ENCODE measurements at places on chromosomes 2 and 18.

GRCh38 chr2:137964066-137964858 lies at the start of gene HNMT:
HNMT (plus strand) TSS chr2:137964473; CDS start chr2:137964492, 19 bp downstream.
- no peak for DNase-seq

DNA sequence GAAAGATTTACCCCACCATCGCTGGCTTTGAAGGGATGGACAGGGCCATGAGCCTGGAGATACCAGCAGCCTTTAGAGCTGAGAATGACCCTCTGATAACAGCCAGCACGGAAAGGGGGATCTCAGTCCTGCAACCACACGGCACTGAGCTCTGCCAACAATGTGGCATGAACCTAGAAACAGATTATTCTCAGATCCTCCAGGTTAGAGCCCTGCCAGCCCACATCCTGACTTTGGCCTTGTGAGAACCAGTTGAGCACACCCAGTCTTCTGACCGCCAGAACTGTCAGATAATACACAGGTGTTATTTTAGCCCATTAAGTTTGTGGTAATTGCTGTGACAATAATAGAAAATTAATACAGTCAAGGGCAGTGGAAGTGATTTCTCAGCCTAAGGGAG lies 9.4 kb upstream of the GNLY start:
- no peak for DNase-seq

DNA sequence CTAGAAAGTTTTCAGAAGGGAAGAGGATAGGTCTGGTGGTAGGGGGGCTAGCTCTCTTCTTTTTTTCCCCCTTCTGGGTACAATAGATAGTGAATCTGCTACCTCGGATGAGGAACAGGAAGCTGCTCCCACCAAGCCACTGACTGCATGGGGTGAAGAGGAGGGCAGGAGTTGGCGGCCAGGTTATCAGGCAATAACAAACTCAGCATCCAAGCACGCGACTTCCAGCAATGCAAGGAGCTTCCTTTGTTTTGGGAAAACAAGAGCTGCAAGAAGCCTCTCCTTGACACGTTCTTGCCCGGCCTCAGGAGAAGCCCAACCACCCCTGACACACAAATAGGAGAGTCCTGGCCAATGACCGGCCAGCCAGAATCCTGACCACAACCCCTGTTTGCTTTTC lies 32.2 kb downstream of the NHEJ1 start:
- DNase-seq: no peak

- DNase-seq: no peak
These were observed 91.8 kb upstream of the SERTAD2 start for GRCh38 chr2:64745562-64745961.

DNA sequence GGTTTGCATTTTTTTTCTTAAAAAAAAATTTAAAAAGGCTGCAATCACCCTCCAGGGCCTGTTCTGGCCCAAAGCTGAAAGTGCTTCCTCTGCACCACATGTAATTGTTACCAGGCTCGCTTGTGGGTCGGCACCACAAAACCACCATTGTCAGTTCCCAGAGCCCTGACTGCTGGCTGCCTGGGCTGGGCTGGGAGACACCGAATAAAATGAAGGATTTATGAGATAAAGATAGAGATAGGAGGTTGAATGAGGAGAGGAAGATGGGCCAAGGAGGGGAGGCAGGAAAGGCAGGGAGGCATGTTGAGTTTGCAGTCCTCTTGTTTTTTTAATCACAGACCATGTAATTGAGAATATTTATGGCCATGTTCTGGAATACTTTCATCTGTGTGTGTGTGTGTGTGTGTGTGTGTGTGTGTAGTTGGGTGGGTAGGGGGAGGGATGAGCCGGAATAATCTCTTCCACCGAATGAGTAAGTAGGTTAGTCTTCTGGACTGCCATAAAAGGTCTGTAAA lies 14.7 kb downstream of the NRP2 start:
- DNase-seq: no peak

DNA sequence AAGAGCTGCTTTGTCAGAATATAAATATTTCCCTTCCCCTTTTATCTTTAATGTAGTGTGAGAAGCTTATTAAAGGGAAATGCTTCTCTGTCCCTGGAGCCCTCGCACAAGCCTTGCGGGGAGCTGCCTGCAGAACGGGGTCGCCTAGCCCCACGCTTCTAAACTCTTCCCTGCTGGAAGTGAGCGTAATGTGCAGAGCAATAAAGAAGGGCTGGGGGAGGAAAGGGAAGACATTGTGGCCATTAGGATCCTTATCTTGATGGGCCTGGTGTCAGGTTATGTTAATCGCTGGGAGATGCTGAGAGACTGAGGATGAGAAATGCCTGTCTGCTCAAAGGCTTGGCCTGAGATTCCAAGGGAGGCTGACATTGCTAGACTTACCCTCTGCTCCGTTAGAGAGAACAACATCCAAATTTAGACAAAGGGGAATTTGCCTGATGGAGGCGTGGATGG lies 18.9 kb upstream of the FZD7 start:
- no peak for DNase-seq

DNA sequence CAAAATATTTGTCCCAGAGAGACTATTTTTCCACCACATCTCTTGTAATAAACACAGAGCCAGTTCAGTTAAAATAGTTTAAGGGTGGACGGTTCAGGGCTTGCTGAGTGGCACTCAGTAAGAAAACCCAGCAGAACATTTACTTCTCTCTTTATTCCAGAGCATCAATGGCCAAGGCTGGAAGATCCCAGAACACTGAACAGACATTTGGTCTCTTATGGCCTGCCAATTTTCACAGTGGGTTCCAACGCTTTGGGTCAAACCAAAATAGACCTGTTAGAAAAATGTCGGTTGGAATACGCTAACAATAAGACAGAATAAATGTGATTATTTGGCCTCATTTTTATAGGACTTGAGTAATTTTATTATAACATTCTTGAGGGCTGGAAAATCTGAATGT lies 580.3 kb upstream of the TMEFF2 start:
- no peak for DNase-seq

GRCh38 chr18:49898421-49898820 lies 85.1 kb upstream of the ACAA2 start:
- peak; percentile 51 for DNase-seq

DNA sequence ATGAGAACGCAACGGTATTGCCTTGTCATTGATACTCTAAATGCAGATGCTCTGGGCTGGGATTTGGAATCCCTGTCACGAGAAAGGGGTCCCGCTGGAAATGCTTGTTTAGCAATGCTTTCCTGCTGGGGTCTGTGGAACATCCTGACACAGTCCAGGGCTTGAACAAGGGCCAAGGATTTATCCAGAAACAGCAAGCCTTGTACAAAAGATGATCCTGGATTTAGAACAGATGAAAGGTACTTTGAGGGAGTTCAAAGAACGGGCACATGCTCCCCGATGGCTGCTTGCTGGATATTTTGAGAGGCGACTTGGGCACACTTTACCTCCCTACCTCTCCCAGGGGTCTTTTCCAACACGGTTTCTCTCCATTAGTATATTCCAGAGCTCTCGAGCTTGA lies 108.1 kb upstream of the CELF4 start:
- no peak for DNase-seq

- DNase-seq: no peak
These were observed 61.8 kb downstream of the ACAA2 start for GRCh38 chr18:49751427-49752094.

- DNase-seq: no peak
These were observed 2.3 kb downstream of the SF3B6 start for GRCh38 chr2:24073816-24074215.

GRCh38 chr2:233928594-233929351 lies 11.6 kb downstream of the TRPM8 start:
- no peak for DNase-seq

GRCh38 chr2:40646642-40647041 lies 194.8 kb upstream of the SLC8A1 start:
- DNase-seq: no peak

GRCh38 chr2:64932371-64933216 lies 56.6 kb upstream of the SLC1A4 start:
- no peak for DNase-seq

DNA sequence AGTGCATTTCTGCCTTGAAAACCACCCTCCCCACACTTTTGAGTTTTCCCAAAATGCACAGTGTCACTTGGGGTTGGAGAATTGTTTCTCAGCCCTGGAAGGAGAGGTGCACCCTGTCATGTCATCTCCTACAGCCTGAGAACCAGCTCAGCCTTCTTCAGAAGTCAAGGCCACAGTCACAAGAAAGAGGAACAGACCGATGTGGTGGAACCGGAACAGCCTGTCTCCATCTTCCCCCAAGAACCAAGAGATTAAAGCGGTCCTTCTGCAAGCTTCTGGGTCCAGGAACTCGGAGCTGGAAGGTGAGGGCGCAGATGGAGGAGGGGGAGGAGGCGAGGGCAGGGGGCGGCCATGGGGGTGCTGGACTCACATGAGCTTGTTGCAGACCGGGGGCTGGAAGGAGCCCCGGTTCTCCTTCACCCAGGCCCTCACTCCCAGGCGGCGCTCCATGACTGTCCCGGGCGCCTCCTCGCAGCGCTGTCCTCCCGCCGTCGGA lies 248 bp downstream of the HAAO start:
- no peak for DNase-seq

DNA sequence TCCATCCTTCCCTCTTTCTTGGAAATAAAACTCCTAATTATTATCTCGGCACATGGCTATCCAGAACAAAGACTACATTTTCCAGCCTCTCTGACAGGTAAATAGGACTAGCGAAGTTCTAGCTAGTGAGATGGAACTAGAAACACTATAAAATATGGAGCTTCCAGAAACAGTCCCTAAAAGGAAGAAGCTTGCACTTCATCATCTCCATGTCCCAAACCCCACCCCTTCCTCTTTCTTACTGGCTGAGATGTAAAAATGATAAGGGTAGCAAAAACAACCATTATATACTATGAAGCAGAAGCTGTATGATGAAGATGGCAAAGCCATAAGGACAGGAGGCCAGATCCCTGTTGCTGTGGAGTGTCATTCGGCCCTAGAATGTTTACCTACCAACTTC lies 11.7 kb upstream of the ACTR2 start:
- no peak for DNase-seq

- DNase-seq: no peak
These were observed 58.9 kb downstream of the FAM168B start for GRCh38 chr2:131034122-131035051.

GRCh38 chr18:3869848-3870247 lies 419.9 kb downstream of the TGIF1 start:
- DNase-seq: no peak

DNA sequence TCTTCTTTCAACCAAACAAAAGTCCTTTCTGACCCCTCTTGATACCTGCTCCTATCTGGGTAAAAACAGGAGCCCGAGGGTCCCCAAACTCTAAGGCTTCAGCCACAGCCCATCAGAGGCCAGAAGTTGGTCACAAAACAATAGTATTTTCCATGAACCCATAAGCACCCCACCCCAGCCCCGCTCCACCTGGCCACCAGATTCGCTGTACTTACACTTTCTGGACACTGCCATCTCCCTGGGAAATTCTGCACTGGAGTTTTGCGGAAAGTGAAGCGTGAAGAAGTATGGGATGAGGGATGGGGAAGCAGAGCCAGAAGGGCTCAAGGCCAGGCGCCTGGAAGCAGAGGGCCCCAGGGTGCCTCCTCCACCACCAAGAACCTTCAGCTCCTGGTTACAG lies 5.2 kb upstream of the RUFY4 start:
- DNase-seq: no peak

DNA sequence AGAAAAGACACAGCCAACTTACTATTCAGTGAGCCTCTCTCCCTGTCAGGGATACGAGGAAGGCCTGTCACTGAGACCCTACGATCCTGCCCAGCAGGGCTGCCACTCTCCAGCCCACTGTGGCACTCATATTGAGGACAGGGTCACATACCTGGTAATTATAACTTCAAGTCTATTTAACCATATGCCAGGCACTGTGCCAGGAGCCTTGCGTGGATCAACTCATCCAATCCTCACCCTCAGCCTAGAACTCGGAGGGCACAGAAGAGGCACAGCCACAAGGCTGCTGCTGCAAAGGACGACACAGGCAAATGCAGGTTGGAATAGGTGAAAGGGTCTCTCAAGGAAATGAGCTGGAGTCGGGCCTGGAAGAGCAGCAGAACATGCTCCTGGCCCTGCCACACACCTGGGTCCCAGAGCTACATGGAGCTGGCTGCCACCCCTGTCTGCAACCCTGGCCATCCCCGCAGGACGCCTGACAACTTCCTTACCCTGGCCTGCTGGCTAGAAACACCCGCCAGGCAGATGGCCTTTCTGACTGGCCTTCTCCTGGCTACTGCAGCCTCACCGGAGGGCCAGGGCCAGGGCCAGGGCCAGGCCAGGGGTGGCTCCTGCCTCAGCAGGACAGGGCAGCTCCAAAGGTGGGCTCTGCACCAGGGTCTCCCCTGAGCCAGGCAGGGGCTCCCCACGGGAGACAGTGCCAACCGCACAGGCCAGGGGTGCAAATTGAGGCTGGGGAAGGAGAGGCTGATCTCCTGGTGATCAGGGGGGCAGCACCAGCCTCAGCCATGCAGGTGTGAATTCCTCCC lies 32.1 kb upstream of the SLC66A3 start:
- DNase-seq: no peak

GRCh38 chr18:56326336-56327072 lies 311.9 kb downstream of the TXNL1 start:
- no peak for DNase-seq

GRCh38 chr2:202339071-202339870 lies 36.9 kb upstream of the BMPR2 start:
- DNase-seq: no peak

GRCh38 chr2:5070257-5070656 lies 621.9 kb upstream of the SOX11 start:
- no peak for DNase-seq

DNA sequence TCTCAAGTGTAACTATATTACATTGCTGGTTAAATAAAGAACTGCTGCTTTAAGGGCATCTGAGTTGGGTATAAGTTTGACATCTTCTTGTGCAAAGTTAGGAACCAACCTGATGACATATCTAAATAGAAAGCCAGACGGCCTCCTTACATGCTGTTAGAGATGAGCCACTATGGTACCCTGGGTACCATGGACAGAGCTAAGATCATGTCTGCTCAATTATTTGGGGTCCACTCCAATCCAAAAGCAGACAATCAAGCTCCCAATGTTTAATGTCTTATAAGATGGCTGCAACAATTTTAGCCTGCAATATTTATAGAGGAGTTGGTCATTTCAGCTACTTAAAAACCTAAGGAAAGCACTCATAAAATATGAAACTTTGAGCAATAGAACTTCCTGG lies 86.2 kb downstream of the UPP2 start:
- no peak for DNase-seq

DNA sequence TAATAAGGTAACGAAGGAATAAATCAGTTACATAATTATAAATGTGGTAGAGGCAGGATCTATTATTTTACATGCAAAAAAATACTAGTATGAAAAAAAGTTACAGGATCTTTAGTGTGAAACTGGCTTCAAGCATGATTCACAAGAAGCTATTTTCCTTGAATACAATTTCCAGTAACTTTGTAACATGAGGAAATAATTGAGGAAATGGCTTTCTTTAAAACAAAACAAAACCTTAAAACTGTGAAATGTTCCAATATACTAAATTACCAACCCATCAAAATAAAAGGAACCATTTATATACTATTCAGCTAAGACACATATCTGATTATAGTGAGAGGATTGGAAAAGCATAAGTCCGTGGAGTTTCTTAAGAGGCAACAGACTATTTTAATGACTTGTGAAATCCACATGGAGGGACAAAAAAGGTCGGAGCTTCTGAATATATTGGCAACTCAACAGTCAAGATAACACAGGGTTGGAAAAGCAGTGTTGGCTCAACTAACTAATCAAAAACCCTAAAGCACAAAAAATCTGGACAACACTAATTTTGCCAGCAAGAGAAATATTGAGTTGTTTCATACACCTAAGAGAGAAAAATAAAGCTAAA lies 10.6 kb downstream of the IRS1 start:
- DNase-seq: no peak
